Tongue (tissue), 3 donors: ENCODE measurements at places on chromosomes 6 and 20.

GRCh38 chr6:132624175-132624574 lies at the start of gene TAAR2:
TSS of gene TAAR2 (minus strand) at chr6:132624275. CDS start at chr6:132624275, 0 bp downstream.
- no peak for DNase-seq

DNA sequence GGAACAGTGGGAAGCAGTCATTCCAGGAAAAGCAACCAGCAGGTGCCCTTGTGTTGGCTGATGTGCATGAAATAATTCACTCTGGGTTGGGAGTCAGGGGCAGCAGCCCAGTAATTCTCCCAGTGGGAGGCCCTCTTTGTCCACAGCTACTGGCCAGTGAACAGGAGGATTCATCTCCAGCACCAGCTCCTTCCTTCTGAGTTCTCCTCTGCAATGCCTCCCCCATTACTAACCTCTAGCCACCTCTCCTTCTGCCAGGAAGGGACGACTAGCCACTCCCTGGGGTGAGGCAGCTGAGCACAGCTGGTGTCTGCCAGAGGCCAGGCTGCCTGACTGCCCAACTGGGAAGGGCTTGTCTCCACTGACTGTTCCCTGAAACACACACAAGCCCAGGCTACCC lies 12.5 kb upstream of the R3HDML start:
- DNase-seq: peak; percentile 46

DNA sequence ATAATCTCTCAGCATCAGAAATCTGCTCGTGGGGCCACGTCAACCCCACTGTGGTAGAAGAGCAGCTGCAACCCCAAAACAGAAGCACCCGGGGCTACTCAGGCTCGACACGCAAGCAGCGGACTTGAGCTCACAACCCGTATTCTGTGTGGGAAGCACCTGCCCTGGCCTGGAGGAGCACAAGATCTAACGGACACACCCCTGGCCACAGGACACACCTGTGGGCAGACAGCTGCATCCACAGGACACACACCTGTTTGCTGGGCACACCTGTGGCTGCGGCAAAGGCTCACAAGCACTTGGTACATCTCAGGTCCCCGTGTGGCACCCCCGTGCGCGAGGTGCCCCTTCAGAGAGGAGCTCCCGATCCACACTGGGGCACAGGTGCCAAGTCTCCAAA lies 36.5 kb downstream of the ZBTB46 start:
- no peak for DNase-seq

GRCh38 chr6:150134280-150134920 lies 8.4 kb upstream of the PPP1R14C start:
- no peak for DNase-seq

DNA sequence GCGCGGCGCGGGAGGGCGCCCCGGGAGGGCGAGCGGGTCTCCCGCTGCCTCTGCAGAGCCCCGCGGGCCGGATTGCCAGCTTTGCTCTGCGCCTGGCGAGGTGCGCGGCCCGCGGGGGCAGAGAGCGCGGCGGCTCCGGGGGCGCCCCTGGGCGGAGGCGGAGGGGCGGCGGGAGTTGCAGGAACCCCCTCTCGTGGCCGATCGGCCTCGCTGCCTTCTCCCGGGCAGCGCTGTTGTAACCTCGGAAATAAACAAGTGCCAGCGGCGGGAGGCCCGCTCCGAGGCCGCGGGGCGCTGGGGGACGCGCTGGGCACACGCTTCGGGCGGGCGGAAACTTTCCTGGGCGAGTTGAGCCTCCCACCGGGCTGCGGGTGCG lies 1.2 kb downstream of the CDH4 start:
- peak; percentile 53 for DNase-seq

DNA sequence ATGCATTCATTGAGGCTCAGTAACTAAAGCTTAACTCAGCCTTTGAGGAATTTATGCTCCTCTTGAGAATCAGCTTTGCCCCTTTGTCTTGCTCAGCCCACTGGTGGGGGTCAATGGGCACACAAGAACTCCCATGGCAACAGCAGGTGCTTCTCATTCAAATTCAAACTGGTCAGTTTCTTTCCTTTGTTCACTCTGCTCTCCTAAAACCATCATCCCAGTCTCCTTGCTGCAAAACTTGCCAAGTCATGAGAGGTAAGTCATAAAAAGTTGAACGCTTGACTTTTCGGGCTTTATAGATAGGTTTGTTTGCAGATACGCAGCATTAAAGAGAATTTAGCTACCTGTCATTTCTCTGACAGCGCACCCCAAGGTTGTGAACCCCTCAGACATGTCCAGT lies 146.8 kb downstream of the TFAP2A start:
- DNase-seq: no peak

GRCh38 chr20:45423700-45424099 lies 7.8 kb downstream of the PIGT start:
- no peak for DNase-seq

DNA sequence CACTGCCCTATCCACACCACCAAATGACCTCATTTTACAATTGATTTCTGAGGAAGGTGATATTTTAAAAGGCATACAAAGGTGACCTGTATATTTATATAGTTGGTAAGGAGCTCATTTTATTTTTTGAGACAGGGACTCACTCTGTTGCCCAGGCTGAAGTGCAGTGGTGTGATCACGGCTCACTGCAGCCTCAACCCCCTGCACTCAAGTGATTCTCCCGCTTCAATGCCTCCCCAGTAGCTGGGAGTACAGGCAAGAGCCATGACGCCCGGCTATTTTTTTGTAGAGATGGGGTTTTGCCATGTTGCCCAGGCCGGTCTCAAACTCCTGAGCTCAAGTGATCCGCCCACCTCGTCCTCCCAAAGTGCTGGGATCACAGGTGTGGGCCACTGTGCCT lies 13.0 kb downstream of the NCOA5 start:
- DNase-seq: no peak

DNA sequence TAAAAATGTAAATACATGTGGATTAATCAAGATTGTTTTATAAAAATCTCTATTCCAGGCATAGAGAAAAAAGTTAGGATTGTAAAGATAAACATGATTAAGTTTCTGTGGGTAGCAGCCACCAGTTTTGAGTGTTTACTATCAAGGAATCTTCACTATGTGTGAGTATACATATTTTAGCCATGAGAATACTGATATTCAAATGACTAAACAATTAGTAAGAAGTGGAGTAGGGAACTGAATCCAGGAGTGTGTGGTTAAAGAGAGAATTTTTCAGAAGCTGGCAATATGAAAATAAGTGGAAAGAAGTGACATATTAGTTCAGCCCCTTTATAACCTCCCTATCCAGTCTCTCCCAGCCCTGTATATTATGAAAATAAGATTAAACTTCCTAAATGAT lies 10.3 kb downstream of the ELOVL2 start:
- no peak for DNase-seq
